Renal cortex interstitium (tissue), 15 donors: ENCODE measurements at places on chromosomes 11 and 22. TPM values are rescaled to one million over a fixed set of nuclear protein-coding genes. Genes with fewer than 3 reads are reported as not detected.

C22orf31 gene
- 1.8 TPM for polyA plus RNA-seq

EIF3L gene
- polyA plus RNA-seq: 1,045 TPM

GLB1L3 gene
- polyA plus RNA-seq: 1.8 TPM

LYVE1 gene
- polyA plus RNA-seq: 67.2 TPM

KMT2A gene
- 43.7 TPM for polyA plus RNA-seq

PRAME gene
- 0.90 TPM for polyA plus RNA-seq

SPDYC gene
- not detected for polyA plus RNA-seq

APOA1 gene
- 150 TPM for polyA plus RNA-seq

P4HA3 gene
- polyA plus RNA-seq: 0.86 TPM

KIAA1671 gene
- polyA plus RNA-seq: 24.5 TPM

FLRT1 gene
- polyA plus RNA-seq: 3.2 TPM

ADM2 gene
- polyA plus RNA-seq: 4.6 TPM

PNPLA2 gene
- polyA plus RNA-seq: 85.5 TPM

LARGE2 gene
- 21.2 TPM for polyA plus RNA-seq

PGA5 gene
- polyA plus RNA-seq: 0.23 TPM

SMTNL1 gene
- polyA plus RNA-seq: 0.28 TPM

GLYATL1 gene
- polyA plus RNA-seq: 149 TPM

PKNOX2 gene
- polyA plus RNA-seq: 12.4 TPM

TREH gene
- 0.90 TPM for polyA plus RNA-seq

SEPTIN3 gene
- polyA plus RNA-seq: 8.7 TPM

GAL3ST3 gene
- polyA plus RNA-seq: 6.6 TPM

CD81 gene
- polyA plus RNA-seq: 528 TPM

BCO2 gene
- polyA plus RNA-seq: 6.3 TPM

PKDREJ gene
- polyA plus RNA-seq: 0.53 TPM
